ENCODE measurements at places on chromosomes 5 and 9.

GRCh38 chr5:10331341-10331796, 22.1 kb upstream of the MARCHF6 start:
- DNase-seq: peak; percentile 86

- DNase-seq: no peak
These were observed 315.5 kb upstream of the C9orf72 start for GRCh38 chr9:27888661-27889295.

DNA sequence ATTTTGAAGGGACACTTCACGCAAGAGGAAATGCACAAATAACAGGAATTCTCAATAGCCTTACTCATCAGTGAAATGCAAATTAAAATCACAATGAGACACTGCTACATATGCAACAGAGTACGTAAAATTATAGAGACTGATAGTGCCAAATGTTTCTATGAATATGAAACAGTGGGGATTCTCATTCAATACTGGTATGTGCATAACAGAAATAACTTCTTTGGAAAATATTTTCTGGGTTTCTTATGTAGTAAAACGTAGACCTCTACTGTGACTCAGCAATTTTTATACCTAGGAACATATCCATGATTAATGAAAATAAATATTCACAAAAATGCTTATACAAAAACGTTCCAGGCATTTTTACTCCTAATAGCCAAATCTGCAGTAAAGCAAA, 1625.2 kb downstream of the MAT2B start:
- DNase-seq: no peak

DNA sequence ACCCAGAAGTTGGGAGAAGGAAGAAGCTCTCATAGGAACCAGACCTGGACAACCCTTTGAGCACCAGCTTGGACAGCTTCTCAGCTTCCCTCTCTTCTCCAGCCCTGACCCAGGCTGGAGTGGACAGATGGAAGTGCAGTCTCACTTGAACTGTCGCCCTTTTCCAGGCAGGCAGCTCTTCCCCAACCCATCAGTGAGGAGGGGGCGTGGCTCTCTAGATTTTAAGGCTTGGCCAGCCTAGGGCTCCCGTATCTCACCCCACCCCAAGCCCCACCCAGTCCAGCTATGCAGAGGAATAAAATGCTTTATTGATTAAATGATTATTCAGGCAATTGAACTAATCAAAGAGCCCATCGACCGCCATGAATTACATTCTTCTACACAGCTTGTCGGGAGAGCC, 2.2 kb downstream of the PAX5 start:
- DNase-seq: no peak

- DNase-seq: no peak
These were observed 760.9 kb upstream of the ACO1 start for GRCh38 chr9:31623511-31623910.

- DNase-seq: no peak
These were observed 23.5 kb downstream of the ODF2 start for GRCh38 chr9:128479262-128479661.

- no peak for DNase-seq
These were observed 1.2 kb downstream of the GALT start for GRCh38 chr9:34647651-34648050.

- DNase-seq: no peak
These were observed 49.4 kb downstream of the EXD3 start for GRCh38 chr9:137373611-137373980.

DNA sequence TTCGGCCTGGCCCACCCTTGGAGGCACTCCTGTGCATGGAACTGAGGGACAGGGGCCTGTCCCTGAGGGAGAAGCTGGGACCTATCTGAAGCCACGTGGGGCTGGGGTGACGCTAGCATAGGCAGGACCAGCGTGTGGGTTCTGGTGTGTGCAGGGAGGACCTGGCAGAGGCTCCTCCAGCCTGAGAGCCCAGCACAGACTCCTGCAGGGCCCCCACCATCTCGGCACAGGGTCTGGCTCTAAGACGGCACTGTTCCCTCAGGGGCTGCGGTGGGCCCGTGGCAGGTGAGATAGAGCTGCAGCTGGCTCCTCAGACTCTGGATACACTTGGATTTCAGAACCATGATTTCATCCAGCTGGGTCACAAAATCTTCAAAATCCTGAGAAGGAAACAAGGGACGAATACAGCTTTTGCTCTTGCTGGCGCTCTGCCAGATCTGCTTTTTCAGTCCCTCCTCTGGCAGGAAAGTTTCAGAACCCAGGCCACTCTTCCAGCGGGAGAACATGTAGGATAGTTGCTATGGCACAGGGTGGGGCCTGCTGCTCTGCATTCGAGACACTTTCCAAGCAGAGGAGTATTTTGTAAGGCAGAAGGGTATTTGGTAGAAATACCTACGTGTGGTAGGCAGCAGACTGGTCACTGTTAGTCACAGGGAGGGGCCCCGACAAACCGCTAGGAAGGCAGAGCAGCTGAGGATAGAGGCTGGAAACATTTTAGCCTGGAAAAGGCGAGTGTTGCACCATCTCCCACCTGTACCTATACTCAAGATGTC, 74.7 kb downstream of the KIF24 start:
- no peak for DNase-seq

- DNase-seq: no peak
These were observed 3.7 kb upstream of the ZNF510 start for GRCh38 chr9:96781552-96781951.

DNA sequence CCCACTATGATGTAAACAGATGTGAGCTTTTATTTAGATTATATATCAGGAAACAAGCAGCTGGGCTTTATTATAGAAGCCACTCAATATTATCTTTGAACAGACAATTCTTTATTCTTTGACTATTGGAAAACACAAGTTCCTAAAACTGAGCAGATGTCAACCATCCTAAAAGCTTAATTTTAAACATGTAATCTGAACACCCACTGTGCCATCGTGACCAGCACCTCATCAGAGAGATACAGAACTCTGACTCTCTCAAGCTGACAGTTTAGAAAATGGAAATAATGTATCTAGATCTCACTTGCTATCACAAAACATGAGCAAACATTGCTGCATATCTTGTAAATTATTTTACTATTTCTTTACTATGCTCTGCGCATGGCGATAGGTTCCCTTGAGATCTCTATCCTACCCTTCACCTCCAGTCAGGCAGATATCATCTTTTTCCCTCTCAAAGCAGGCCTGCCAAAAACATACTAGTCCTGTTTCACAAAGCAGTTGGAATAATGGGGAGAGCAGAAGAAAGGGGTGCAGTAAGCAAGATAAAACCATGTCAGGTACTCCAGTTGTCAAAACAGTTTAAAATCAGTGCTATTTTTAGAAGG, 151.0 kb downstream of the KIAA0825 start:
- peak; percentile 83 for DNase-seq

- no peak for DNase-seq
These were observed 1161.8 kb downstream of the EFNA5 start for GRCh38 chr5:106508894-106509293.

DNA sequence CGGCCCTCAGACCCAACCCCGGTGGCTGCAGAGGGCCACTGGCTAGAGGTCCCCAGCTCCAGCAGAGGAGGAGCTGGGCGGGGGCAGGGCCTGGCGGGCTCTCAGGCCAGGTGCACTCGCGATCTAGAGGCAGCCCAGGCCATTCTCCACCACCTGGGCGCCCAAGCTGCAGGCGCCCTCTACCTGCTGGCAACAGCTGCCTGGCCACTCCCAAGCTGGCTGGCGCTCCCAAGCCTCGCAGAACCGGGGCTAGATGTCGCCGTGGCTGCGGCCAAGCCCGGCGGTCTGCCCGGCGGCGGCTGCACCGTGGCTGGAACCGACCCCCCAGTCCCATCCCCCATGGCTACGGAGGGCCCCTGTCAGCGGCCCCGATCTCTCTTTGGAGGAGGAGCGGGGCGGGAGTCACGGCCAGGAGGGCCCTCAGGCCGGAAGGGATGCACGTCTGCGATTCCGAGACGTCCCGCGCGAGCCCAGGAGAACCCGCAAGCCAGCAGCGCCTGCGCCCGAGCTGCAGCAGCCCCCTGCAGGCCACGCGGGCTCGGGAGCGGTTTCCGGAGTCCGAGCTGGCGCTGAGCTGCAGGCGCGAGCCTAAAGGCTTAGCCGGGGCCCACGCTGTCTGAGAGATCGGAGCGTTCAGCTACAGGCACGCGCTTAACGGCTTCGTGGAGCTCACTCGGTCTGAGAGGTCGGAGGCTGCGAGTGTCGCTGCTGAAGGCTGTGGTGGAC, 44.3 kb upstream of the BICD2 start:
- peak; percentile 62 for DNase-seq

- no peak for DNase-seq
These were observed 98.7 kb downstream of the LPAR1 start for GRCh38 chr9:110939573-110939972.

DNA sequence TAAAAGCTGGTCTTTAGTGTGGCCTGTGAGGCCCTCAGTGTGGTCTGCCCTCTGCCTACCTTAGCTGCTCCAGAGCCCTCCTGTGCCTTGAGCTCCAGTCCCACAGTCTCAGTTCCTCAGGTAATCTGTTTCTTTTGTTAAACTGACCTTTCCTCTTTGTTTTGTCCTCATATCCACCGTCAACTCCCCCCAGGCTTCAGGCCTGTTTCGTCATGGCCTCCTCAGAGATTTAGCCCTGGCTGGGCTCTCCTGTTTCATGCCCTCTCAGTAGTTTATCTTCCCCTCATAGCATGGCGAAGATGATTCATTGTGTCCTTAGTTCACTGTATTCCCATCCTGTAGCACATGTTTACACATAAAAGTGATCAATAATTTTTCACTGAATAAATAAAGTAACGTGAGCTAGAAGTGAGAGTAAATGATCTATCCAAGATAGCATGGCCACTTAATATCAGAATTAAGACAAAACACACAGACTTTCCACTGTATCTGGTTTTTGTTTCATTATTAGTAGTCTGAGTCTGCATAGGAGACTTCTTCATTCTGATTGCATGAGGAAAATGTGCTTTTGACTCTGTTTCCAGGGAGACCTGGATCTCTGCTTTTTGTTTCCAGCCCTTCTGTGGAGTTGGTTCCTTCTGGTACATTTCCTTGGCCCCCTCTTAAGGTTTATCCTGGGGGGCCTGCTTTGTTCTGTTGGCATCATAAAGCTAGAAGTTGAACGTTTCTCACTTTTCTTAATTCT, 70.5 kb downstream of the SNX24 start:
- no peak for DNase-seq

DNA sequence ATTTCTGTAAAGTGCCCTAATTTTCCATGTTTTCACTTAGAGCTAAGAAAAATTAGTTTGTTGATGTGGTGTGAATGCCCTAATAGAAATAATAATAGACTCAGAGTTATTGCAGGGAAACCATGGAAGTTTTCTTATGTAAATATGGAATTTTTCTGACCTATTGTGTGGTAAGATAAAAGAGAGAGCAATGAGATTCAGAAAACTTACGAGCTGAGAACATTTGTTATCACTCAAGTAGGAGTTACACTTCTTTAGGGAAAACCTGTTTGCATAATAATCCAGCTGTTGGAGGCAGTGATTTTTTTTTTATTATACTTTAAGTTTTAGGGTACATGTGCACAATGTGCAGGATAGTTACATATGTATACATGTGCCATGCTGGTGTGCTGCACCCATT, 39.2 kb downstream of the PRR16 start:
- DNase-seq: no peak
